ENCODE measurements at places on chromosomes 5 and 9. TPM values are rescaled to one million over a fixed set of nuclear protein-coding genes. Genes with fewer than 3 reads are reported as not detected.

The BTNL8 gene
- 0.16 TPM for polyA plus RNA-seq

The HTR1A gene
- not detected for polyA plus RNA-seq

The JAKMIP2 gene
- polyA plus RNA-seq = 1.9 TPM

The ASS1 gene
- polyA plus RNA-seq = not detected

The ALDH1A1 gene
- polyA plus RNA-seq = not detected

The FOXD4L6 gene
- polyA plus RNA-seq = not detected

The LRRC26 gene
- polyA plus RNA-seq = not detected

The NEK6 gene
- polyA plus RNA-seq = 6.6 TPM

The PLPP1 gene
- polyA plus RNA-seq = 5.7 TPM

The PCDHB2 gene
- polyA plus RNA-seq = not detected

The HCN1 gene
- not detected for polyA plus RNA-seq

The CYSRT1 gene
- not detected for polyA plus RNA-seq

The PCDHGA5 gene
- polyA plus RNA-seq = not detected

The DNM1 gene
- not detected for polyA plus RNA-seq

The DIRAS2 gene
- not detected for polyA plus RNA-seq

The PDE4D gene
- polyA plus RNA-seq = 4.8 TPM

The IPPK gene
- polyA plus RNA-seq = 5.9 TPM

The ANKDD1B gene
- 2.6 TPM for polyA plus RNA-seq

The CDH10 gene
- polyA plus RNA-seq = not detected

The NFIB gene
- polyA plus RNA-seq = not detected

The MUSK gene
- not detected for polyA plus RNA-seq

The SLIT3 gene
- not detected for polyA plus RNA-seq

The CD14 gene
- 1.3 TPM for polyA plus RNA-seq

The SMC5 gene
- 17.6 TPM for polyA plus RNA-seq

The ADGRD2 gene
- polyA plus RNA-seq = not detected

The KIAA0825 gene
- 0.42 TPM for polyA plus RNA-seq

The CCDC180 gene
- polyA plus RNA-seq = 0.64 TPM

The NUDT12 gene
- 1.6 TPM for polyA plus RNA-seq

The ENTPD8 gene
- polyA plus RNA-seq = not detected

The SOX30 gene
- polyA plus RNA-seq = 0.50 TPM

The WNT8A gene
- not detected for polyA plus RNA-seq

The GFI1B gene
- polyA plus RNA-seq = not detected

The PLAC8L1 gene
- polyA plus RNA-seq = not detected

The CYLC2 gene
- not detected for polyA plus RNA-seq

The AHRR gene
- 0.82 TPM for polyA plus RNA-seq

The TMC1 gene
- polyA plus RNA-seq = not detected

The AGGF1 gene
- 31.4 TPM for polyA plus RNA-seq

The BHMT2 gene
- not detected for polyA plus RNA-seq

The TOR2A gene
- 26.4 TPM for polyA plus RNA-seq

The MEGF10 gene
- polyA plus RNA-seq = not detected

The CDX1 gene
- not detected for polyA plus RNA-seq

The RMRP gene
- not detected for polyA plus RNA-seq

The WHRN gene
- 1.5 TPM for polyA plus RNA-seq

The TMCO6 gene
- polyA plus RNA-seq = 18.6 TPM

The OSMR gene
- not detected for polyA plus RNA-seq

The PLPP7 gene
- polyA plus RNA-seq = not detected

The FKBP15 gene
- 9.2 TPM for polyA plus RNA-seq

The AUH gene
- 16.5 TPM for polyA plus RNA-seq

The LRRC70 gene
- polyA plus RNA-seq = 0.62 TPM
